ENCODE measurements at places on chromosomes 3 and 15. TPM values are rescaled to one million over a fixed set of nuclear protein-coding genes. Genes with fewer than 3 reads are reported as not detected.

Gene CSPG5
- 0.26 TPM for total RNA-seq

Gene GPR62
- 0.07 TPM for total RNA-seq

Gene SLC24A5
- total RNA-seq, result not detected

Gene ROBO1
- total RNA-seq, result 94.4 TPM

Gene NAA50
- 278 TPM for total RNA-seq

Gene PCLAF
- total RNA-seq, result 18.4 TPM

Gene ERC2
- 0.10 TPM for total RNA-seq

Gene NTRK3
- total RNA-seq, result 1.5 TPM

Gene ALDH1L1
- 0.96 TPM for total RNA-seq

Gene GP5
- 0.69 TPM for total RNA-seq

Gene KLHL6
- under 0.01 TPM for total RNA-seq

Gene WNT5A
- total RNA-seq, result 80.7 TPM

Gene CA12
- total RNA-seq, result 359 TPM

Gene MNS1
- 0.30 TPM for total RNA-seq

Gene FILIP1L
- 23.8 TPM for total RNA-seq

Gene CHRD
- 10.9 TPM for total RNA-seq

Gene TTLL13
- not detected for total RNA-seq

Gene TM4SF1
- total RNA-seq, result 726 TPM

Gene SERINC4
- not detected for total RNA-seq

Gene ZKSCAN7
- 4.8 TPM for total RNA-seq

Gene MYO5C
- 0.07 TPM for total RNA-seq

Gene TEX55
- total RNA-seq, result not detected

Gene ABTB1
- total RNA-seq, result 21.1 TPM

Gene BLOC1S6
- total RNA-seq, result 98.5 TPM

Gene SV2B
- under 0.01 TPM for total RNA-seq

Gene EPHA3
- 6.7 TPM for total RNA-seq

Gene CCR9
- not detected for total RNA-seq

Gene NMNAT3
- 0.46 TPM for total RNA-seq

Gene TRIM42
- total RNA-seq, result not detected

Gene CD86
- not detected for total RNA-seq

Gene EPB42
- total RNA-seq, result 0.23 TPM

Gene XCR1
- not detected for total RNA-seq

Gene UCN2
- total RNA-seq, result 1.4 TPM

Gene PLA2G4F
- total RNA-seq, result not detected

Gene GHSR
- not detected for total RNA-seq

Gene GNAT1
- not detected for total RNA-seq

Gene SERPINI2
- not detected for total RNA-seq

Gene DOCK3
- total RNA-seq, result 0.30 TPM

Gene THBS1
- total RNA-seq, result 2,745 TPM

Gene RETNLB
- total RNA-seq, result not detected

Gene KBTBD13
- not detected for total RNA-seq

Gene DGKG
- total RNA-seq, result 1.2 TPM

Gene NR1I2
- 0.20 TPM for total RNA-seq

Gene DIPK2A
- total RNA-seq, result 101 TPM

Gene KBTBD12
- 0.03 TPM for total RNA-seq

Gene SEMA3G
- 0.13 TPM for total RNA-seq

Gene COL6A5
- total RNA-seq, result not detected

Gene PLOD2
- total RNA-seq, result 819 TPM

Gene SLC9C1
- total RNA-seq, result 0.43 TPM

Gene ADAMTS7
- 18.8 TPM for total RNA-seq

Gene TMEM212
- not detected for total RNA-seq

Gene CNTN4
- not detected for total RNA-seq

Gene ALG1L2
- total RNA-seq, result not detected

Gene MUSTN1
- 0.13 TPM for total RNA-seq

Gene SCN11A
- total RNA-seq, result under 0.01 TPM

All from smooth muscle cell of the pulmonary artery (primary cell).